Left colon (tissue), 2 donors: ENCODE measurements at places on chromosomes 3 and 15. TPM values are rescaled to one million over a fixed set of nuclear protein-coding genes. Genes with fewer than 3 reads are reported as not detected.
A peak's percentile ranks its signal among the peaks of the same experiment; 100 is the strongest.

DNA sequence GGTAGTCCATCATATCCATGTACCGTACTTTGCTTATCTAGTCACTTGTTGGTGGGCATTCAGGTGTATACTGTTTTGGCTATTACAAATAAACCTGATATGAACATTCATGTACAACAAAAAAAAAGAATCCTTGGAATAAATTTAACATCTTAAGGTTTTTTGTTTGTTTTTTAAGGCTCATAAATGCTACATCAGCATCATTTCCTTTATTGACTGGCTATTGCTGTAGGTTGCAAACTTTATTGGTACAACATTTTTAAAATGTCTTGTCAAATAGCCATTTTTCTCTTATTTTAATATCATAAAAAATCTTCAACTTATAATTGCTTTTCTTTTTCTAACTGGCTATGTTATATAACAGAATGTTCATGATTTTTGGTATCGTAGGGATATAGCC lies 16.2 kb downstream of the DHFR2 start:
- DNase-seq: no peak

GRCh38 chr3:45092132-45093031 lies 53.8 kb downstream of the CDCP1 start:
- peak; percentile 69 for DNase-seq

DNA sequence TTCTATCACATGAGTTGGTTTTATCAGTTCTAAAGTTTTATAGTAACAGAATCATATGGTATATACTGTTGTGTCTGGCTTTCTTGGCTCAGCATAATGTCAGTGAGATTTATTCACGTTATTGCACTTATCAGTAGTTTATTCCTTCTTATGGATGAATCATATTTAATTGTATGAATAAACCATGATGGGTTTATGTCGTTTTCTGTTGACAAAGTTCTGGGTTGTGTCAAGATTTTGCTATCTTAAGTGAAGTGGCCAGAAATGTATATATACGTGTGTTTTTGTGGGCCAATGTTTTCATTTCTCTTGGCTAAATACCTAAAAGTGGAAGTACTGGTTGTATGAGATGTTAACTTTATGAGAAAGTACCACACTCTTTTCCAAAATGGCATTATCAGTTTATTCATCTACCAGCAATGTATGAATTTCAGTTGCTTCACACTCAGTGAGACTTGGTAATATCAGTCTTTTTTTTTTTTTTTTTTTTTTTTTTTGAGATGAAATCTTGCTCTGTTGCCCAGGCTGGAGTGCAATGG lies 112.4 kb upstream of the DCBLD2 start:
- DNase-seq: no peak

DNA sequence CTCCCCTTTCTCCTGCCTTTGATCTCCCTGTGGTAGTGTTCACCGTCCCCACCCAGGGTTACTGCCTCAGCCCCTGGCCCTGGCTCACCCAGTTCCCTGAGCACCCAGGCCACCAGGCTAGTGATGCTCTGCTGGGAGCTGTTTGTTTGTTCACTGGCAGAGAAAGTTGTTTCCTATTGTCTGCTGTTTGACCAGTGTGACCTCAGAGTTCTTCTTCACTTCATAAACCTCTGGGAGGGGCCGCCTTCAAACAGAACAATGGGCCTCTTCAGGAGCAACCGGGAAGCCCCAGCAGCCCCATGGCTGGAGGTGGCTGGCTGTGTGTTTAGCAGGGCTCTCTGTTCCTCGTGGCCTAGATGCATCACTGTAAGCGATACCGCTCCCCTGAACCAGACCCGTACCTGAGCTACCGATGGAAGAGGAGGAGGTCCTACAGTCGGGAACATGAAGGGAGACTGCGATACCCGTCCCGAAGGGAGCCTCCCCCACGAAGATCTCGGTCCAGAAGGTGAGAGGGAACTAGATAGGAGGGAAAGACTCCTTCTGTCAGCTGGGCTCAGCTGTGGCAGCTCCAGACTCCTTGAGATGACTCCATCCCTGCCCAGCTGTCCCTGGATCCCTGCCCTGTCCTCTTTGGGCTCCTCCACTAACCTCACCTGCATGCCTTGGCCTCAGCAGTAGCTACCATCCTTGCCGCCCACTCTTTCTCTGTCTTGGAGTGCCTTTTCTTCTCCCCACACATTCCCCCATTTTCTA lies 3.4 kb downstream of the CLK3 start:
- DNase-seq: no peak

GRCh38 chr3:102449341-102449740 lies 14.5 kb downstream of the ZPLD1 start:
- DNase-seq: no peak

DNA sequence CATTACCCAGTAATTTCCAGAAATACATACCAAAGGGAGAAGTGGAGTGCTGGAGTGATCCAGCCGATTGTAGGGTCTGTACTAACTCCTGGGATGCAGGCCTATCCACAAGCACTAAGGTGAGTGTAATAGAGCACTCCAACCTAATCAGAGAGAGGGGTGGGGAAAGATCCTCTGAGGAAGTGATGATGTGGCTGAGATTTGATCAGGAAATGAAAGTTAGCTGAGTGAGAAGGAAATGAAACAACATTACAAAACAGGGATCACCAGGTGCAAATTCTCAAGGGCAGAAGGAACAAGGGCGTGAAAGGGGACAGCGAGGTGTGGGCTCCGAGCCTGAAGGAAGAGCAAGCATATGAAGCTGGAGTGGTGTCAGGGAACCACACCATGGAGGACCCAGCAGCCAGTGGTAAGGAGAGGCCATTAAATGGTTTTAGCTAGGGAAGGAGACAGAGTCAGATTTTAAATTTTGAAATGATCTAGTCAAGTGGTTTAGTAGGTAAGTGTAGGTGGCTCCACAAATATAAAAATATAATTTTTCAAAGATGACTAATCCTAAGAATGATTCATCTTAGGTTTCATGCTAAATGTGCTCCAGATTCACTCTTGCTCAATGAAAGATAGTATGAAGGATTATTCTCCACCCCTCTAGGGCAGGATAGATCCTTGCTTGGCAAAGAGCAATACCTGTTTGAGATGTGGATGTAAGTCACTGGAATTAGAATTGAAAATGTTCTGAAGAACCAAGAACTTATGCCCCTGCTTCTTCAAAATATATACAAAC lies 348.7 kb downstream of the TBL1XR1 start:
- DNase-seq: no peak

DNA sequence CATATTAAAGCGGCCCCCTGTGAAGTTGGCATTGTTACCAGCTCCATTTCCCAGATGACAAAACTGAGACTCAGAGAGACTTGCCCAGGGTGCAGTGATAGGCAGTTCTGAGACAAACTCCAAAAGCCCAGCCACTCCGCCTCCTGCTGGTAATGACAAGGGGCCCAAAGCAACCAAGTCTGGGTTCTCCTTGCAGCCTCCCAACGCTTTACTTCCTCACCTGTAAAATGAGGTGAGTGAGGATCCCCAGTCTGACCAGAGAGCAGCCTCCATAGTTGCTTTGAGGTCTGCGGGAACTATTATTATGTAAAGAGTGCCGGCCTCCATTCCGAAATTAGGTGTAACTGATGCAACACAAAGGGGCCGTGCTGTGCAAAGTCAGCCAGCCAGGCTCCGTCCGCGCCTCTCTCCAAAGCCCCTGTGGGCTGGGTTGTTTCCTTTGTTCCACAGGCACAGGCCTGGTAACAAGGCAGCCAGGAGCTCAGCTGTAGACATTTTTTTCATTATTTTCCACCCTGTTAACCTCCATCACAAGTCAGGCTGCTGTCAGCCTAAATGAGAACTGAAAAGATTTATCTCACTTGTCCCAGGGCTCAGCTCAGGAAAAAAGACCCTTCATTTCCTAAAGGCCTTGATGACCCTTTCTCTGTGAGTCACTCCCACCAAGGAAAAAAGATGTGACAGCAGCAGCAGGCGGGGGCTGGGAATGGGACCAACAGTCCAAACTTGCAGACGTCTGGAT lies 139.1 kb upstream of the RAD18 start:
- no peak for DNase-seq

DNA sequence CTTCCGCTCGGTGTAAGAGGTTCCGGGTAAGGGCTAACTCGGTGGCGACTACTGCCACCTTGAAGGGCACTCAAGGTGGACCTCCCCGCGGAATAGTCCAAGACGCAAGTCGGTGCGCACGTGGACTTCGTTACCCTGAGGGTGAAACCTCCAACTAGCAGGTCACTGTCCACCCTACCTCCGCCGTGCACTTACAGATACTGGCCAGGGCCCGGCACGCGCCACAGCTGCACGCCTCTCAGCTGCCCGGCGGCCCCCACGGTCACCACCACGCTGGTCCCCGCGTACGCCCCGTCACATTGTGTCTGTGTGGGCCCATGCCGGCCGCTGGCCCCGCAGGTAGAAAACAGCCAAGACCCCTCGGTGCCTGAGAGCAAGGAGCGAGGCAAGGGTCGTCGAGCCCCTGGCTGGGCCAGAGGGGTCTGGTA lies 1.1 kb downstream of the LTK start:
- DNase-seq: peak; percentile 25

ALPK3 gene
- 1.0 TPM for total RNA-seq

ECE2 gene
- 0.20 TPM for total RNA-seq

EIF2A gene
- 56.7 TPM for total RNA-seq

RTP1 gene
- total RNA-seq: not detected

PLD1 gene
- 109 TPM for total RNA-seq

SEMA5B gene
- total RNA-seq: 0.59 TPM

CFAP20DC gene
- total RNA-seq: 1.6 TPM

CYP8B1 gene
- total RNA-seq: not detected

ZBBX gene
- total RNA-seq: not detected
